Renal cortical epithelial cell (primary cell): ENCODE measurements at places on chromosomes 11 and 22. TPM values are rescaled to one million over a fixed set of nuclear protein-coding genes. Genes with fewer than 3 reads are reported as not detected.
A peak's percentile ranks its signal among the peaks of the same experiment; 100 is the strongest.

DNA sequence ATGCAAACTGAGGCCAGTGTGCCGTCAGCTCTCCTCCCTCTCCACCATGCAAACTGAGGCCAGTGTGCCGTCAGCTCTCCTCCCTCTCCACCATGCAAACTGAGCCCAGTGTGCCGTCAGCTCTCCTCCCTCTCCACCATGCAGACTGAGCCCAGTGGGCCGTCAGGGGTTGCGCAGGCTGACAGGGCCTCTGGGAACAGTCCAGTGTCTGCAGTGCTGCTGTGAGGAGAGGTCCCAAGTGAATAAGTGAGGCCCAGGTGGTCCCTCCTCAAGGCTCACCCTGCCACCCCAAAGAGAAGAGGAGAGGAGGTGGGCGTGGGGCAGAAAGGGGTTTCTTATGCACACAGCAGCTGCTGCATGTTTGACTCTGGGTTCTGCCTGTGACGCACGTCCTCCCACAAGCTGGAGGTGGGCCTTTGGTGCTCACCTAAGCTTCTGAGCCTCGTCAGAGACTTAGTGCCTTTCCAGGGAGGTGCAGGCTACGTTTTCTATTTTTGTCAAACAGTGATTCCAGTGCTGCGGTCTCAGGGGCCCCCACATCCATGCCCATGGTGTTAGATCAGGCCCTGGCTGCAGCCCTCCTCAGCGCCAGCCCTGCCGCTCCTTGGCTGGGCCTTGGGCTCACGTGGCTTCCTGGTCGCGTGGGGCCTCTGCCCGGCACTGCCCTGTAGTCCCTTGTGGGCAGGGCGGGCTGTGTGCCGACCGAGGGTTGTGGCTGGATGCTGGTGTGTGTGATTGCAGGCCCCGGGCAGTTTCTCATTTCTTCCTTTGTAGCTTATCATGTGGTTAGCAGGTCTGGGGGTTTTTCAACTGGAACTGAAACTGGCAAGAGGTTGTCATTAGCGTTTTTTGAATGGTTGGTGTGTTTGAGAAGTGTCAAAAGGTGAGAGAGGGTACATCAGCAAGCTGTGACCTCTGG lies 7.1 kb downstream of the TPCN2 start:
- peak; percentile 22 for DNase-seq

DNA sequence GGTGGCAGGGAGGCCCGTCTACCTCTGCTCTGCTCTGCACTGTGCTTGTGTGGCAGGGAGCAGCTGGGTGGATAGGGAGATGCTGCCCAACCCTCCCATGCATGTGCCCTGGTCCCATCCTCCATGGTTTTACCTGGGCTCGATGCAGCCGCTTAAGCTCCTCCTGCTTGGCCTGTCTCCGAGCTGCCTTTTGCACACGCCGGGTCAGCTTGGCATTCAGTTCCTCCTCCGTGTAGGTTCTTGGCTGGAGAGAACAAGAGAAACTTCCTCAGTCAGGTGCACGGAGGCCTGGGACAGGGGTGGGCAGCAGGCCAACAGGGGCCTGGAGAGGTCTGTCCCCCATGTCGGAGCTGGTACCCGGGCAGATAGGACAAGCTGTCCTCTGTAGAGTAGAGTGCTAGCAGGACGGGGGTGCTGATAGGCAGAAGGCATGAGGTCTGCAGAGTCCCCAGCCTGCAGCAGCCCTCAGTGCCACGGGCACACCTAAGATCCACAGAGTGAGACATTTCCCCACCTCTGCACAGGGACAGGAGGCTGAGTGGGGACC lies 36.4 kb upstream of the BID start:
- no peak for DNase-seq

The IL18BP gene
- total RNA-seq = 1.6 and 4.8 TPM in 2 replicates

- DNase-seq = no peak
These were observed 8.3 kb downstream of the IL17RA start for GRCh38 chr22:17093081-17093480.

- DNase-seq = peak; percentile 93
These were observed 25.6 kb downstream of the ARRB1 start for GRCh38 chr11:75325713-75326438.

GRCh38 chr11:130476922-130477491 lies 28.6 kb downstream of the ADAMTS15 start:
- DNase-seq = no peak

DNA sequence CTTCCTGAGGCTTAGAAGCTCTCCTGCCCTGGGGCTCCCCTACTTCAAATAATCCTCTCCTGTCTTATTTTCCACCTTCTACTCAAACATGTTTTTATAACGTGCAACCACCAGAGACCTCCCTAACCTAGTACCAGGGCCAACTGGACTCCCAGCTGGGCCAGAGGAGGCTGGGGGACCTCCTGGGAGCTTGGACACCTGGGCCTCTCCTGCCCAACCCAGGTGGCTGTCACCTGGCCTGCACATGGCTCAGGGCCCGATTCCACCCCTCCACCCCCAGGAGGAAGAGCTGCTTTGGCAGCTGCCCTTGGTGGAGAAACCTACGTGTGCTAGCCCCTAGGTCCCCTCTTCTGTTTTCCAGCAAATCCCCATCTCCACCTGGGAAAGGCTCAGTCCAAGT lies 105.2 kb downstream of the ABTB2 start:
- DNase-seq = no peak

GRCh38 chr11:14107050-14107430 lies 144.5 kb downstream of the SPON1 start:
- no peak for DNase-seq

The MMP8 gene
- not detected in 2 replicates for total RNA-seq

The ACRV1 gene
- total RNA-seq = not detected in 2 replicates

The GRAP2 gene
- not detected in 2 replicates for total RNA-seq

- peak; percentile 37 for DNase-seq
These were observed 125.2 kb upstream of the SNX19 start for GRCh38 chr11:131041331-131042040.

DNA sequence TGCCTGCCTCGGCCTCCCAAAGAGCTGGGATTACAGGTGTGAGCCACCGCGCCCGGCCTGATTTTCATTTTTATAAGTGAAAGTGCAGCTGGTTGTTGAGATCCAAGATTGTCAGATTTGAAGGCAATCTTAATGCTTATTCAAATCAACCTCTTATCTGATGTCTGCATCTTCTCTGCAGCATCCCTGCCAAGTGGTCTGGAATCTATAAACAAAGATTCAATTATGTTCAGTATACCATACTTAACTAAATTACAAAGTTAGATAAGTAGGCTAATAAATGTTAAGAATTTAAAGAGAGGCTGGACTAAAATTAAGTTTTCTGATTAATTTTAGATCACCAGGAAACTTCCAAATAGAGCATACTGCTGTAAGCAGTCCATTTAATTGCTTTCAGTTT lies 53.8 kb downstream of the POLD3 start:
- no peak for DNase-seq

GRCh38 chr22:23305922-23306374 lies 125.6 kb downstream of the BCR start:
- DNase-seq = peak; percentile 84

DNA sequence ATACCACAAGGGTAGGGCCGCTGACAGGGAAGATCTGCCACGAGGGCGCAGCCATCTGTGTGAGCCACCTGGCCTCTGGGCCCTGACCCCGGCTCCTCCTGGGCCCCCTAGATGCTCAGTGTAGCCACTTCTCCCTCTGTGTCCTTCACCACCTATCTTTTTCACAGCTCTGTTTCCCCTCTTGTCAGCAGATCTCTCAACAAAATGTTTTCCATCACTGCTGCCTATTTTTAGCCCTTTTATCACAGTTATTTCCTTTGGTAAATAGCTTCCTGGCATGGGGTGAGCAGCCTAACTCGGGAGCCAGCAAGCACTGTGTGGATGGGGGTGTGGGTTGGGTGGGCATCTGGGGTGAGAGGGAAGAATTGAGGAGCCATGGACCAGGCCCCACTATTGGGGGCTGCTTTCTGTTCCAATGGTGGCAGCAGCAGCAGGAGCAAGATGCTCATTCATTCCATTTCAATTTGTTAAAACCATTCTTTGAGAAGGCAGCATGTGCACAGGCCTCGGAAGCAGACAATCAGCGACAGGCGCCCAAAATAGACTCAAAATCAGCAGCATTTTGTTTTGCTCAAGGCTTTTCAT lies 135.2 kb upstream of the NAV2 start:
- no peak for DNase-seq

The UBASH3B gene
- 12.5 and 50.5 TPM in 2 replicates for total RNA-seq

DNA sequence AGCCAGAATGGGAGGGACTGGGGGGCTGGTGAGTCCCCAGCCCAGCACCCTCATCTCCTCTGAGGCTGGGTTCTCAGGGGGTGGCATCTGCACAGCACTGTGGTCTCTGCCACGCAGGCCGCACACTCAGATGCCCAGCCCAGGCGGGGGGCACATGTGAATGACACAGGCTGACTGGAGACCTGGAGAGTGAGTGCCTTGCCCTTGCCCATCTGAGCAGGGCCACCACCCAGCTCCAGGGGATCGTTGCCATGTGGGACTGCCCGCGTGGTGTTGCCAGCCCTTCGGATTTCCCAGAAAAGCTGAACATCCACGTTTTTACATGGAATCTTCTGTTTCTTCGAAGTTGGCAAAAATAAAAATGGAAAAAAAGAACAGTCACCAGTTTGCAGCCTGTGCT lies 18.9 kb downstream of the PRDM11 start:
- no peak for DNase-seq

GRCh38 chr11:34052036-34052607 lies 591 bp downstream of the CAPRIN1 start:
- DNase-seq = peak; percentile 56

The APOL6 gene
- total RNA-seq = 22.1 and 37.9 TPM in 2 replicates

The ACTN3 gene
- total RNA-seq = not detected in 2 replicates

DNA sequence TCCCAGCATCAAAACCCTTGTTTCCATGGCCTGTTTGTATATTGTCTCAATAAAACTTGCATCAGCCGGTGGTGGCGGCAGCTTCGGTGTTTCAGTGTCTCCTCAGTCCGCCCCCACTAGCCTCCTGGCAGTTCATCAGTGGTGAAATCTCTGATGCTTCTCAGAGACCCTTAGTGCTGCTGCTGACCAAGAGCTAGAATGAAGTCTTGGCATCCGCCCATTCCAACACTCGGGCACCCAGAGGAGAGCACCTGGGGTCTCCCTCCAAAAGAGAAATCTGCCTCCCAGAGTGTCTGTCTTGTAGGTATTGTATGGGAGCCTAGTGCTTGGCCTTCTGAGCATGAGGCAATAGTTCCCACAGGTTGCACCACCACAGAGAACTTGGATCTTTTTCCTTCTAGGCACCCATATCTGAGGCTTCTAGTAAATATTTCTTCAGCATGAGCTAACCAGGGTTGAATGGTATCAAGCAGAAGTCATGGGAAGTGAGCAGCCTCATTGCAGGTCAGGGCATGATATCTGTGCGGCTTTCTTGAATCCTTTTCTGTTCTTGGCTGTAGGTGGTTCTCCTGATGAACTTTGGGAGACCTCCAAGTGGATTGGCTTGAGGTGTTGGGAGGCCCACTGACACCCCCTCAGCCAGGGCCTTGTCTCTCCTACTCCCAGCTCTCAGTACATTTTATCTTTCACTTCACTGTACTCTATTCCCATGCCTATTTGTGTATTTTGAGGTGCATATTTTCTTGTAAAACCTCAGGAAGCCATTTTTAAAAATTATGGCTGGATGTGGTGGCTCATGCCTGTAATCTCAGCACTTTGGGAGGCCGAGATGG lies 13.2 kb upstream of the AIFM3 start:
- peak; percentile 78 for DNase-seq

The CCND1 gene
- 225 and 668 TPM in 2 replicates for total RNA-seq

The CYP2D6 gene
- total RNA-seq = 0.17 and 0.89 TPM in 2 replicates

- no peak for DNase-seq
These were observed 35.7 kb upstream of the CELSR1 start for GRCh38 chr22:46572911-46573780.

The DYNC2H1 gene
- 10.8 and 43.2 TPM in 2 replicates for total RNA-seq

GRCh38 chr22:35191412-35191811 lies 65.9 kb upstream of the HMGXB4 start:
- DNase-seq = peak; percentile 90

The HOATZ gene
- not detected in 2 replicates for total RNA-seq

The PKDREJ gene
- total RNA-seq = not detected in 2 replicates

GRCh38 chr22:23503142-23503541 lies 76.9 kb downstream of the IGLL1 start:
- DNase-seq = no peak

The MS4A18 gene
- total RNA-seq = not detected in 2 replicates

- DNase-seq = peak; percentile 83
These were observed 45.5 kb upstream of the CRYBB3 start for GRCh38 chr22:25153961-25154666.

DNA sequence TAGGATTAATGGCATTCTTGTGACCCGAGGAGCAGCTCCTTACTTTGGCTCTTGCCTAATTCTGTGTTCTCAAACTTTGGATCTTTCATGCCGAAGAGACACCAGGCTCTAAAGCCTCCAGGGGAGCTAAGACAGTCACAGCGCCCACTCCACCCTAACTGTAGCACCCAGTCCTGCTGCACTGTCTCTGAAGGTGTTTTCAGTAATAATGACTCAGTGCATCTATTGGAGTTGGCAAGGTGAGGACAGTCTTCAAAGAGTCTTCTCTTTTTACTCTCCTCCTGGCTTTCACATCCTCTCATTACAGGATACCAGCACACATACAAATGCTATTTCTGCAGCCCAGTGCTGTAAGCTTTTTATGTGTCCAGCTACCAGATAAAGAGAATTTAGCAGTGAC lies 69.4 kb downstream of the PPFIBP2 start:
- DNase-seq = no peak

- DNase-seq = no peak
These were observed 56.6 kb upstream of the PRDM11 start for GRCh38 chr11:45089676-45090499.

DNA sequence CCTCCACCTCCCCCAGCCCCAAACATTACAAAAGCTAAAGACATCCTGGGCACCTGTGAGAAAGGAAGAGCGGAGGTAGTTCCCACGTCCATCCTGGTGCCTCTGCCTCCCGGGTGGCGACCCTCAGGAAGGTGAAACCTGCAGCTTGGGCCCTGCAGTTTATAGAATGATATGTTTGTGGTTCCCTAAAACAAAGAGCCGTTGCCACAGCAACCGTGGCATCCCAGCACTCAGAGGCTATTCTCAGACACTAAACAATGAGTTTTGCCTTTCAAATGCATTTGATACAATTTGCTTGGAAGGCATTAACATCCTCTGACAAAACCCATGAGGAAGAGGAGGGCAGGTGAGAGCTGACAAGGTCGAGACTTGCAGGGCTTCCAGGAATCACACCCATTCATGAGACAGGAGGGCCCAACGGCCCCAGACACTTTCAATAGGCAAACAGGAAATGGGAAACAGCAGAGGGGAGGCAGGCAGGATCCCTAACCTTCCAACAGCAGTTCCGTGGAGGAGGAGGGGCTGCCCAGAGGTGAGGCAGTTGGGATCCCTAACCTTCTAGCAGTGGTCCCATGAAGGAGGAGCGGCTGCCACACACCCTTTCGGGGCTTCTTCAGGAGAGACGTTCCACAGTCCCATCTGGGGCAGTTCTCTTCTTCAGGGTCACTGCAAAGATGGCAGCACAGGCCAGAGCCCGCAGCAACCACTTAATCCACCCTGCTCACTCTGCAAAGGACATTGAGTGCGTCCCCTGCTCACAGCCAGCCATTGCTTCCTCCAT lies 379.2 kb downstream of the SHANK2 start:
- DNase-seq = no peak

- no peak for DNase-seq
These were observed 42.1 kb upstream of the GAB2 start for GRCh38 chr11:78459738-78460137.

The CBLIF gene
- not detected in 2 replicates for total RNA-seq

GRCh38 chr11:95725196-95725595 lies 64.4 kb downstream of the FAM76B start:
- DNase-seq = no peak

The DDT gene
- 124 and 130 TPM in 2 replicates for total RNA-seq

- DNase-seq = no peak
These were observed 3.7 kb downstream of the TRMT112 start for GRCh38 chr11:64313491-64314145.

- no peak for DNase-seq
These were observed 15.8 kb downstream of the GTPBP1 start for GRCh38 chr22:38721551-38721950.

The FAM181B gene
- 0.10 TPM in 1 of 2 replicates, not detected in the other for total RNA-seq
